ENCODE measurements at places on chromosomes 3 and 15.

- no peak for DNase-seq
These were observed 25.3 kb upstream of the AGBL1 start for GRCh38 chr15:86054338-86054737.

DNA sequence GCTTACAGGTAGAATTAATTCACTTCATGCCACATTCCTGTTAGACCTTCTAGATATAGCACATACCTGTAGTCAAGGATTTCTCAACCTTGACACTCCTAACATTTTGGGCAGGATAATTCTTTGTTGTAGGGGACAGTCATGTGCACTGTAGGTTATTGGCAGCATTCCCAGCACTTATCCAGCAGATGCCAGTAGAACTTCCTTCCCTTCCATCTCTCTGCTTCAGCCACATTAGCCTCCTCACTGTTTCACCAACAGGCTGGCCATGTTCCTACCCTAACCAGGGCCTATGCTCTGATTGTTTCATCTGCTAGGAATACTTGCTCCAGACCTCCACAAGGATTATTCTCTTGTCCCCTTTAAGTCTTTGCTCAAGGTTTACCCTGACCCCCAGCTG is 68.0 kb upstream of the STAC start:
- DNase-seq, result no peak

DNA sequence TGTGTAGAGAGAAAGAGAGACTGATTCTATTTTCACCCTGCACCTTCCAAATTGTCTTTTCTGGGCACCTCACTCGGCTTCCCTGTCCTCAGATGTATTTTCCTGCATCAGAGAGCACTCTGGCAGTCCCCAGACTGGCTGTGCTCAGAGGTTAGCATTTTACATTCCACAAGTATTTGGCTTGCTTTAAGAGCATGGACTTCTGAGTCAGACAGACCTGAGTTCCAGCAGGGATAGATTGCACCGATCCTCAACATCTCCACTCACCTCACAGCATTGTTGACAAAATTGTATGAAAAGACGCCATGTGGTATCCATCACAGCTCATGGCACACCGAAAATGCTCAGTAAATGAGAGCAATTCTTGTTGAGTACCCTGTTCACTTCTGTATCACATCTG is 45.6 kb downstream of the SST start:
- DNase-seq, result no peak

GRCh38 chr3:52306978-52307377 is 9.1 kb upstream of the DNAH1 start:
- DNase-seq, result no peak

GRCh38 chr3:144770915-144771351 is 799.3 kb downstream of the DIPK2A start:
- DNase-seq, result no peak

- no peak for DNase-seq
These were observed 26.5 kb upstream of the CP start for GRCh38 chr3:149247929-149248691.

All from activated naive CD4-positive, alpha-beta T cell treated with anti-CD3 and anti-CD28 coated beads, Interleukin-2, amount 50 U/mL, for 72 hours (primary cell).